Activated CD4-positive, alpha-beta T cell treated with anti-CD3 and anti-CD28 coated beads for 36 hours (primary cell): ENCODE measurements at places on chromosomes 2 and 18.

GRCh38 chr2:142992840-142993239 is 115.4 kb downstream of the KYNU start:
- peaks cover 15% of the 10 kb centered on the region for H3K27me3 ChIP-seq
- no peak overlapping the region for H3K4me3 ChIP-seq
- no peaks in the 10 kb centered on the region for H3K36me3 ChIP-seq
- H3K27ac ChIP-seq: no peak overlapping the region

GRCh38 chr2:170248574-170249393 is 70.8 kb downstream of the MYO3B start:
- DNase-seq: no peak
- H3K27me3 ChIP-seq: peaks cover 23% of the 10 kb centered on the region
- no peaks in the 10 kb centered on the region for H3K4me1 ChIP-seq
- H3K36me3 ChIP-seq: no peaks in the 10 kb centered on the region

- peaks cover 25% of the 10 kb centered on the region for H3K4me1 ChIP-seq
- H3K27ac ChIP-seq: peak overlapping the region; percentile 26
- no peaks in the 10 kb centered on the region for H3K27me3 ChIP-seq
- DNase-seq: no peak
- peaks cover 30% of the 10 kb centered on the region for H3K36me3 ChIP-seq
These were observed 186.8 kb upstream of the PGAP1 start for GRCh38 chr2:197113275-197113711.

DNA sequence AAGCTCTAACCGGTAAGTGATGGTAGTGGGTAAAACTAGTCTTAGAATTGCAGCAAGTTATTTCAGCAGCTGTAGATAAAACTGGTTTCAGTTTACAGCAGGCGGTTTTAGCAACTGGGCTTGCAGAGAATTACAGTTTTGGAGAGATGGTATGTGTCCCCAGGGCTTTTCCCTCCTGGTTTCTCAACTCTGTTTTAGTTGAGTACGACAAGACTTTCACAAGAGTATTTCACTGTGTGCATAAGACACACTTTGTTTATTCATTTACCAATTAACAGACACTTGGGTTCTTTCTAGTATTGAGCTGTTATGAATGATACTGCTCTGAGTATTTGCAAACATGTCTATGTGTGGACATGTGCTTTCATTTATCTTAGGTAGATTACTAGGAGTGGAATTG is 65.6 kb upstream of the RFX8 start:
- H3K4me3 ChIP-seq: no peak overlapping the region
- H3K27ac ChIP-seq: no peak overlapping the region
- H3K36me3 ChIP-seq: no peaks in the 10 kb centered on the region

DNA sequence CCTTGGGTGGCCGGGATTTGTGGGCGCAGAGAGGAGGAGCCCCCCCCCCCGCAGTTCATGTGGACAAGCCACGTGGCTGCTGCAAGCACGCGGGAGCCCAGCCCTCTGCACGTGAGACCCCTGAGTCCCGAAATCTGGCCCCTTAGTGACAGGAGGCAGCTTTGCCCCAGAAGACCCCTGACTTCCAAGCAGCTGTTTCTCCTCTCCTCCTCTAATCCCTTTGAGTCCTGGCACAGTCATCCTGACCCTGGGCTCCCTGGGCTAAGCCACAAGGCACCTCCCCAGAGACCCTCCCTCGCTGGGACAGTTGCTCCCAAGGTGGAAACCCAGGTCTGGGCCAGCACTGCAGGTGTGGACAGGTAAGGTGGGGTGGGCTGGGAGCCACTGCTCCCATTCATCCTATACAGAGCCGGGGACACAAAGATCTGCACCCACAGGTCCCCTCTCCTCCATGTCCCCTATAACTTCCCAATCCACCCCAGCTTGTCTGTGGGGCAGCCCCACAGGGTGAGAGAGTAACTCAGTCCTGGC is 923 bp downstream of the TEKT4 start:
- no peak overlapping the region for H3K27ac ChIP-seq
- H3K36me3 ChIP-seq: no peaks in the 10 kb centered on the region
- H3K4me1 ChIP-seq: no peaks in the 10 kb centered on the region
- H3K27me3 ChIP-seq: peaks cover 17% of the 10 kb centered on the region
- no peak for DNase-seq
